Adrenal gland (tissue), 19 donors: ENCODE measurements at places on chromosomes 1 and 21.

DNA sequence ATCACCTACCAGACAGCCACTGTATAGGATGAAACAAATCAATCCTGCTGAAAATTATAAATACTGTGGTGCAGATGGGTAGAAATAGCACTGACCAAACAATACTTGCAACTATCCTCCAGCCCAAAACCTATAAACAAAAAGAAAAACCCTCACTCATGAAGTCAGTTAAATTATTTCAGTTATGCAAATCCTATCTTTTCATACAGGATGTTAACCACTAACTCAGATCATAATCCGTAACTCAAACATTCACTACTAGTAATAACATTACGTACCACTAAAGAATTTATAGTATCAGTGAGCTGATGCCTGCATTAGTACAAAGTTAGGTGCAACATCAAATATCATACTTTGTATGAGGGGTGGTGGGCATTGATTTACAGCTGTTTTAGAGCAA, 2.6 kb downstream of the NDC1 start:
- peaks cover 4% of the 10 kb centered on the region for H3K4me1 ChIP-seq
- no peaks in the 10 kb centered on the region for H3K36me3 ChIP-seq
- no peak for DNase-seq

GRCh38 chr1:154746622-154747299, 123.3 kb downstream of the KCNN3 start:
- H3K27me3 ChIP-seq, result peaks cover 6% of the 10 kb centered on the region
- no peak overlapping the region for H3K27ac ChIP-seq
- no peaks in the 10 kb centered on the region for H3K36me3 ChIP-seq
- H3K4me3 ChIP-seq, result no peak overlapping the region

DNA sequence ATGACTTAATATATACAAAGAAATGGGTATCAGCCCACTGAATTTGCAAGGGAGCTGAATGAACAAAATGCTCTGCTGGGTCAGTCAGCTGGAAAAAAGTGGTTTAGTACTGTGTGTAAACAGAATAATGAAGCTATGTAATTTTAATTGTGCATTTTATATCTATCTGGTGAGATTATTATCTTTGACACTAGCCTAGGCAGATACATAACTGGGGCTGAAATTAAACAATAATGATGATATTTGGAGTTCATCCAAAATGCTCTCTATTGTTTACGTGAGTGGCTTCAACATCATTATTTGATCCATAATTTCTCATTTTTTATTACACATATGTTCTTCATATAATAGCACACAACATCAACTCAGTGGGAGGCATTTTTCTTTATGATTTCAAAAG, 208.5 kb upstream of the SNX7 start:
- H3K27me3 ChIP-seq, result no peaks in the 10 kb centered on the region
- no peak overlapping the region for H3K27ac ChIP-seq
- DNase-seq, result no peak

GRCh38 chr1:246435421-246436041, 71.5 kb downstream of the SMYD3 start:
- no peak overlapping the region for H3K27ac ChIP-seq
- no peaks in the 10 kb centered on the region for H3K27me3 ChIP-seq
- no peak overlapping the region for H3K4me3 ChIP-seq

GRCh38 chr1:235843461-235843961, 23.2 kb downstream of the LYST start:
- peaks cover 30% of the 10 kb centered on the region for H3K4me1 ChIP-seq
- no peaks in the 10 kb centered on the region for H3K36me3 ChIP-seq
- no peak overlapping the region for H3K4me3 ChIP-seq
- H3K27ac ChIP-seq, result no peak overlapping the region

DNA sequence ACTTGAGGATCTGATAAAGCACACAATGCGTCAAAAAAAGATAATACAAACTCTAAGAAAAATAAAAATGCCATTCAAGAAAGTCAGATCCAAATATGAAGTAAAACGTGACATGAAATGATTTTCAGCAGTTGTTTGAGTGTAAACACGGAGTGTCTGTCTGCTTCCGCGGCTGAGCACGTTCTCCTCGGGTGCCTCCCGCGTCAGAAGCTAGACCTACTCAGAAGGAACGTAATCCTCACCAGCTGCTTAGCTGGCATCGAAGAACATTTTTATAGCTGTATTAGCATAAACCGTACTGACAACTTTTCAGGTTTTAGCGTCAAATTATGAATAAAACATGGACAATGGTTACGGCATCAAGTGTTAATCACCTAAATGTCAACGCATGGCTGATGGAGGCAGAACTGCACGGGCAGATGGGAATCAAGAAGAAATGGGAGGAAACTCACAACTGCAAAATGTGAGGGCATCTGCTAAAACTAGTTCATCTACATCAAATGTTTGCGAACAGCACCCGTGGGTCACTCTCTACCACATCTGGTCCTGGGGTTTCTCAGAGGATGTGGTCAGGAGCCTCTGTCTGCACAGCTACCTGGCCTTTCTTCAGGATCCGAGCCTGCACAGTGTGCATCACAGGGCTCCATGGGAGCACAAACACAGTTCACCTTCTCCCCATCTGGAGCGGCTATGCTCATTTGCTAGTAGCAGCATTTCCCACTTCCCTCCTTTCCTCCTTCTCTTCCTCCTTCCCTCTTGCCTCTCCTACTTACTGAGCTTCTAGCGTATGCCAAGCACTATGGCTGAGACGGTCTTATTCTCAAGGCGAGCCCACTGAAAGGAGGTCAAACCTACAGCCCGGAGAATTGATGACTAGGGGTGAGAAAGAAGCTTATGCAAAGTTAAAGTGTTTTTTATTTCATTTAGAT, 40.0 kb downstream of the RCAN1 start:
- H3K36me3 ChIP-seq, result no peaks in the 10 kb centered on the region
- no peak overlapping the region for H3K4me3 ChIP-seq
- no peak for DNase-seq
- no peaks in the 10 kb centered on the region for H3K27me3 ChIP-seq

DNA sequence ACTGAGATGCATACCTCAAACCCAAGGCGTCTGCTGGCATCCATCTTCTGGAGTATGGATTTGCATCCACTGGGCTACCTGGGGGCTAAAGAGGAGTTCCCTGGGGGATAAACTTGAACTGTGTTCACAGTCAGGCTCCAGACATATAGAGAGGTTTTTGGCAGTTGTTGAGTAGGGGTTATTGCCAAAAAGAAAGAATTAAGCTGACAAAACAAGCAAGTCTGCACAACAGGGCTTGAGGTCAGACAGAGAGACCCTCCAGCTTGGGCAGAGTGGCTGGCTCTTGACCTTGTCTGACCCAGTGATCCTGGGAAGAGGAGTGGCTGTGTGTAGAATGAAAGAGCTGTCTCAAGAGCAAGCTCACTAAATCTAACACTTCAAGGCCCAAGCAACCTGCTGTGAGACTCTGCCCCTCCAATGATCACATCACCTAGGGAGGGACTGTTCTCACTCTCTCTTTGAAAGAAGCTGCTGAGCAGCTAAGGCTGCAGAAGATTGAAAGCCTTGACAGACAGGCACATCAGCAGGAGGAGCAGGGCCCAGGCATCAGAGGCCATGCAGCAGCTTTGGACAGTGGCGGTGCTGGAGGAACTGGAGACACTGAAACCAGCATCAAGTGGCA, 61.5 kb downstream of the SYT2 start:
- no peak for DNase-seq
- peaks cover under 1% of the 10 kb centered on the region for H3K4me1 ChIP-seq
- H3K27me3 ChIP-seq, result peaks cover 8% of the 10 kb centered on the region
- no peak overlapping the region for H3K4me3 ChIP-seq
- no peak overlapping the region for H3K27ac ChIP-seq

GRCh38 chr1:160949881-160950280, 4.7 kb downstream of the ITLN2 start:
- H3K4me1 ChIP-seq, result no peaks in the 10 kb centered on the region
- no peaks in the 10 kb centered on the region for H3K27me3 ChIP-seq
- H3K4me3 ChIP-seq, result no peak overlapping the region
- no peaks in the 10 kb centered on the region for H3K36me3 ChIP-seq
